ENCODE measurements at places on chromosomes 12 and 14.
A peak's percentile ranks its signal among the peaks of the same experiment; 100 is the strongest.

- DNase-seq, result no peak
Measured at GRCh38 chr14:68794851-68795596, 2.2 kb upstream of the ZFP36L1 start.

DNA sequence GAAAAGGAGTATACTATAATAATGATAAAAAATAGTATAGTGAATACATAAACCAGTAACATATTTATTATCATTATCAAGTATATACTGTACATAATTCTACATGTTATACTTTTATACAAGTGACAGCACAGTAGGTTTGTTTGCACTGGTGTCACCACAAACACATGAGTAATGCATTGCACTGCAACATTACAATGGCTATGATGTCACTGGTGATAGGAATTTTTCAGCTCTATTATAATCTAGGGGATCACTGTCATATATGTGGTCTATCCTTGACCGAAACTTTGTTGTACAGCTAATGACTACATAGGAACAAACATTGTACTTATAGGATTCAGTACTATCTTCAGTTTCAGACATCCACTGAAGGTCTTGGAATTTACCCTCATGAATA lies 165.8 kb upstream of the SYT1 start:
- no peak for DNase-seq

DNA sequence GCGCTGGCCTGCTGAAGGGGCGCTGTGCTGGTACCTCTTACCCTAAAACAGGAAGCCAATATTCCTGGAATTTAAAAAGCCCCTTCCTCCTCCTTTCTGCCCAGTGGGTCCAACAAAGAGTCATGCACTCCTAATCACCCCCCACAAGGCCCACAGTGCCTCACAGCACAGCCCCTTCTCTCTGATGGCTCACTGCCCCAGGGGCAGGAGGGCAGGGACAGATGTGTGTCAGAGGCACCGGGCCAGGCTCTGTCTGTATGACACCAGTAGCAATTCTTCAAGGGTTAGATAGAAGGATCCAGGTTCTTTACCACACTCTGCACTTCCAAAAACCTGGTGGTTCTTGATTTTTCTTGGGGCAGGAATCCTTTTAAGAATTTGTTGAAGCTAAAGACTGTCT lies 8.9 kb downstream of the MYH6 start:
- no peak for DNase-seq

DNA sequence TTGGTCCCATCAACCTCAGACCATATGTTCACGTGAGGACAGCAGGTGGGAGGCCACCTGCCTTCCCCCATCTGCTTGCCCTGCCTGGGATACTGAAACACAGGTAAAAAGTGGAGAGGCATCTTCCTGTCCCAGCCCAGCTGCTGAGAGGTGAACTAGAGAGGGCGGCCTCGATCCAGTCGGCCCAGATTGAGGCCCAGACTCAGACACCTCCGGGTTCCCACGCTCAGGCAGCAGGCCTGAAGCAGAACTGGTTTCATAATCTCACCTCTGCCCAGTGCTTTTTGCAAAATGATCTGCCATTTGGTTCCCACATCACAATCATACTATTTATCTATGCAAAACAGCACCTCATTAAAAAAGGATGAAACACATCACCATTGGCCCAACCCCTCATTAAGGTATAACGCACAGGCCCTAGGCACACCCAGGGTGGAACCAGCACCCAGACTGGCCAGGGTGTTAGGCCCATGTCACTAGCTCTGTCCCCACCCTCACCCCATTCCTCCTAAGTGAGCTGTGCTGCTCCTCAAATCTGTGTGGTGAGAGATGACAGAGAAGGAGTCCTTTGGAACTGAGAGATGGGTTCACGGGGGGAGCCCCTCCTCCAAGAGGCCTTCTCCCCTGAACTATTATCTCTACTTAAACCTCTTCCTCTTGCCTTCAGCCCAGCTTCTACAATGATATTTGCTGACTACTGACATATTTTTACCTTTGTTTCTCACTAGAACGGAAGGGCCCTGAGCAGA lies 81.1 kb downstream of the ZFP36L1 start:
- no peak for DNase-seq

DNA sequence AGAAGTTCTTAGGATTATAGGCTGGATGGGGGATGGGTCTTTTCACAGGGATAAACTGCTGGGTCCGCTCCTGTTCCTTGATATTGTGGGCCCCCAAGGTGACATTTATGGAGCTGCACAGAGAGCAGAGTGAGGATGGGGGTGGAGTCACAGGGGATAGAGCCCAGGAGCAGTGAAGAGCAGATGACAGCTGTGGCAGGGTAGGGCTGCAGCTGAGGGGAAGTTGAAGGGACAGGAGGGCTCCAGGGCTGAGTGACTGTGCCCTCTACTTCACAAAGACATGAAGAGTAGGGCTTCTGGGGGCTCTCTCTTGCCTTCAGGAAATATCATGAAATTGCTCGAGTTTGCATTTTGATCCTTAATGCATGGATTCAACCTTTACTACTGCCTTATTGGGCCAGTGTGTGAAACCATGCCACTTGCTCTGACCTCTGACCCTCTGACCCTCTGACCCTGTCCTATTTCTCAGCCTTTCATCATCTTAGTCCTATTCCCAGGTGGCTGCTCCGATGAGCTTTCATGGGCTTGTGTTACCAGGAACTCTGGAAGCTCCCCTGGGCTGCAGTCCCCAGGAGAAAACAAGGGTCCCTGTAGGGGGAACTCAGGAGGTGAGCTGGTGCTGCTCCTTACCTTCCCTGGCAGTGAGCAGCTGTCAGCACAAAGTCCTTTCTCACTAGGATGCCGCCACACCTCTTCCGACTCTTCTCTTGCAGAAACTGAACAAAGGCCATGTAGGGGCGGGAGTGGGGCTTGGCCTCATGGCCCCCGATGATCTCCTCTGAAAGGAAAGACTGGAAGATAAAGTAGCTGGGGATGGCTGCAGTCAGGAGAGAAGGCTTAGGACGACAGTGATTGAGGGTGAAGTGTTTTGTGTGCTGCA lies 1.6 kb downstream of the GZMH start:
- no peak for DNase-seq

- DNase-seq, result no peak
Measured at GRCh38 chr14:60215520-60216420, 33.3 kb upstream of the PPM1A start.

DNA sequence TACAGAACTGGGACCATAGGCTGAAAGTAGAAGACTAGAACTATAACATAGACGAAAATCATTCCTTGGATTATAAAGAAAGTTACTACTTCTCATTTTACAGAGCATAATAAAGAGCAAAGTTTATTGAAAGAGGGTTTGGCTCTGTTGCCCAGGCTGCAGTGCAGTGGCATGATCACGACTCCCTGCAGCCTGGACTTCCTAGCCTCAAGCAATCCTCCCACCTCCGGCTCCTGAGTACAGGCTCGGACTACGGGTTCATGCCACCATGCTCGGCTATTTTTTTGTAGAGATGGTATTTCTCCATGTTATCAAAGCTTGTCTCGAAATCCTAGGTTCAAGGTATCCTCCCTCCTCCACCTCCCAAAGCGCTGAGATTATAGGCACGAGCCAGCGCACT lies 190.1 kb upstream of the FOXG1 start:
- no peak for DNase-seq

DNA sequence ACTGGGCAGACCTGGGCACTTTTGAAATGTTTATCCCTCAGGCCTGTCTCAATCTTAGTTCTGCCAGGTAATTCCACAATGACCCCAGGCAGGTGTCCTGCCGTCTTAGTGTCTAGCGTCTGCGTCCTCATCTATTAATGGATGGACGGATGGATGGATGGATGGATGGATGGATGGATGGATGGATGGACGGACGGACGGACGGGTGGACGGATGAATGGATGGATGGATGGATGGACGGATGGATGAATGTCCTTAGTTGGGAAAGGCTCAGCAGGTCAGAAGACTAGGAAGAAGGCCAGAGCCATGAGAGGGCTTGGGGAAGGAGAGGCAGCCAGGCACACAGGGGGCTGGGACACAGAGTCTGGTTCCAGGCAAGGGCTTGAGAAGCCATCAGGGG lies 141.3 kb downstream of the CALM1 start:
- DNase-seq, result no peak

- no peak for DNase-seq
Measured at GRCh38 chr14:28966416-28967233, 200.0 kb downstream of the FOXG1 start.

DNA sequence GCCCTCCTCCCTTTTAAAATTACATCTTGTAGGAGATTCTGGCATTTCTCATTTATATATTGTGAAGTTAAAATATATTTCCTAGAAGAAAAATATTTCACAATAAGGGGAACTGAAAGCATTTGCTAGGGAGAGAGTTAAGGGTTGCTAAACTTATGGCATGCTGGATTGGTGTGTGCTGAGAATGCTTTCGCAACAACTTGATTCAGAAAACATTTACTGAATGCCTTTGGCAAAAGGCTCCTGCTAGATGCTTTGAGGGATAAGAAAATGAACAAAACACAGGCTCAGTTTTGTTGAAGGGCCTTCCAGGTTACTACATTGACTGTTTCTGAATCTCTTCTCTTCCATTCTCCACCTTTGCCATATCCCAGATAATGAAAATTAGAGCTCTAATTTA lies 67.5 kb downstream of the DIP2B start:
- DNase-seq, result no peak

DNA sequence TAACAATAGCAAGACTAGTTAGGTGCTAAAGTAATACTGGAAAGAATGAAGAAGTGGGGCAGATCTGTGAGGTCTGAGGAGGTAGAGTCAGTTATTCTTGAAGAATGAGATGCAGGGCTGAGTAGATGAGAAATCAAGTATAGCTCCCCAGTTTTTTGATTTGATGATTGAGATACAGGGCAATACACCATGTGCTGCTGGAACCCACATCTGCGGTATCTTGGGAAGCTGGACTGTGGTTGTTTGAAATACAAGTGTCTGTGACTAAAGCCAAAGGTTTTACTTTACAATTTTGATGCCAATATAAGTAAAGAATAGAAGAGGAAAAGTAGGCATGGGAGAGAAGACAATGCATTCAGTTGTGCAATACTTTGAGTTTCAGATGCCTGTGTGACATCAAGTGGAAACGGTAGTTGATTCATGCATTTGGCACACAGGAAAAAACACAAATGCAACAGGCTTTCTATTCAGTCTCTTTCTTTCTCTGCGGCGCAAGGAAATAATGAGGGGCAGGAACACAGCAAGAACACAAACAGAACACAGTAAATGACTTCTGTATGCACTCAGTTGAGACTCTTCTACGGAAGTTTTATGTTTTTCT lies 190.2 kb upstream of the SLC38A2 start:
- peak; percentile 40 for DNase-seq

- DNase-seq, result no peak
Measured at GRCh38 chr14:70555890-70556289, 21.1 kb upstream of the ADAM20 start.

GRCh38 chr12:22321638-22322037 lies 12.9 kb downstream of the ST8SIA1 start:
- no peak for DNase-seq

GRCh38 chr12:66496595-66496994 lies 182.3 kb downstream of the GRIP1 start:
- DNase-seq, result no peak

- no peak for DNase-seq
Measured at GRCh38 chr12:120321382-120322202, 6.0 kb downstream of the PLA2G1B start.

DNA sequence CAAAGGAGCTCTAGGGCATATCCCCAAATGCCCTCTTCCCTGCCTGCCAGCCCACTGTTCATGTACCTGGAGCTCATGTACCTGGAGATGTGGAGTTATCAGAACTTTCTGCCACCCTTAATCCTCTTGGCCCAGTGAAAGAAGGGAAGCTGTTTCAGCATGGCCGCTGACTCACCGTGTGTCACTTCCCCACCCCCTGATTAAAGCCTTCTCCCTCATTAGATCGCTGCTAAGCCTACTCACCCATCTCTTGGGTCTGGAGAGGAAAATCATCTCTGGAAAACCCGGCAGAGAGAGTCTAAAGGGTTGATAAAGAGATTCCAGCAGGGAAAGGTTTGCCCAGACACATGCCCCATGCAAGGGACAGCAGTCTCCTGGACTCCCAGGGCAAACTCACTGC lies 4.5 kb upstream of the LTBP2 start:
- no peak for DNase-seq

DNA sequence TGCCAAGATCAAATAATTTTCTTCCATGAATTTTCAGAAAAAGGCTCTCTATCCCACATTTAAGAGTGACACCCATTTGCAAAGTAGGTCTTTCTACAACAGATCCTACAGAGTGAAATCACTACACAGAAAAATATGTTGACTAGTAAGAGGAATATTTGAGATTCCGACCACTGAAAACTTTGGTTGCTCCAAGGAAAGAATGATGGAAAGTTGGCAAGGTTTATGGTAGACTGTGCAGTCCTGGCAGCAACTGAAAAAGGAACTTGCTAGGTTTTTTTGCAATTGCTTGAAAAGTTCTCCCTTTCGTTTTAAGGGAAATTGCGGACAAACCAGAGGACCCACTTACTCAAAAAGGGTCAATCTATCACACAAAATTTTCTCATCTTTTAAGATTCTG lies 83.1 kb upstream of the TSPAN8 start:
- DNase-seq, result no peak

DNA sequence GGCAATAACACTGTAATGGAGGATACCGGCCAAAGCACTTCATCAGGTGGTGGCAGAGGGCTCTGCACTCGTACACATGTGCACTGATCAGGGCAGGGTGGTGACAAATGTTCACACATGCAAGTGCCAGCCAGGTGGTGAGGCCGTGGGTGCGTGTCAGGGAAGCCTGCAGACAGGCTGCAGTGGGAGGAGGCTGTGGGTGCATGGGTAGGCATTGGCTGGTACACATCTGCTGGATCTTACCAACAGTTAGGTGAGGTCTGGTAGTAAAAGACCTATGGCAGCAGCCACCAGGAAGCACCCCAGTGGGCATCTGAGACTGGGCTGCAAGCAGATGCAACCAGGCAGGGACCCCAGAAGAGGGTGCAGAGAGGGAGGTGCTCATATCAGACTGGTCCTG lies 65.3 kb downstream of the PDE6H start:
- no peak for DNase-seq

DNA sequence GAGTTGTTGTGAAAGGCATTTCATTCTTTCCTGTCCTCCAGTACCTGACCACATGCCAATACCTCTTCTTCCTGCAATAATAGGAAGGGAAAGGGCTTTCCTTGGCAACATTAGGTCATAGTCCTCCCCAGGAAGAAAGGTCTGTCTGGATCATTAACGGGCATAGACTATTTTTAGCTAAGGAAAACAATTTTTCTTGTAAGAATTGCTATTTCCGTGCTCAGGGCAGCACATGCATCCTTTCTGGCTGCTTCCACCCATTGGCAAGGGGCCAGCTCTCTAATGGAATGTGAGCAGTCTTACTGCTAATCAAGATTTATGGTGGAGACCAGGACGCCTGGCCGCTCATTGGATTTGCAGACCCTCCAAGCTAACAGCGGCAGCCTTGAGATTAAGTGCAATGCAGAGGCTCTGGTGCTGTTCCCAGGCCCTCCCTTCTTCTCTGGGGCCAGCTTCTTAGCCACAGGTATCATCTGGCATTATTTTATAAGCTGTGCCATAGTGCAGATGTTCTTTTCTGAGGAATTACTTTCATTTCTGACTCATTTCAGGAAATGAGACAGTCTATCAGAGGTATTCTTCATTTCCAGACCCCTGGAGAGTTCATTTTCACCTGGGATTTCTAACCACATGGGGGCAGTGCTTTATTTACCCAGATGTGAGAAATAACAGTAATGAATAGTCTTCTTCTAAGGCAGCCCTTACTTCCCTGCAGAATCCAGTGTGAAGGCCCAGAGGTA lies 52.9 kb downstream of the ANO6 start:
- DNase-seq, result no peak

Measured in NCI-H345 (cell line).